ENCODE measurements at places on chromosomes 3 and 15.

DNA sequence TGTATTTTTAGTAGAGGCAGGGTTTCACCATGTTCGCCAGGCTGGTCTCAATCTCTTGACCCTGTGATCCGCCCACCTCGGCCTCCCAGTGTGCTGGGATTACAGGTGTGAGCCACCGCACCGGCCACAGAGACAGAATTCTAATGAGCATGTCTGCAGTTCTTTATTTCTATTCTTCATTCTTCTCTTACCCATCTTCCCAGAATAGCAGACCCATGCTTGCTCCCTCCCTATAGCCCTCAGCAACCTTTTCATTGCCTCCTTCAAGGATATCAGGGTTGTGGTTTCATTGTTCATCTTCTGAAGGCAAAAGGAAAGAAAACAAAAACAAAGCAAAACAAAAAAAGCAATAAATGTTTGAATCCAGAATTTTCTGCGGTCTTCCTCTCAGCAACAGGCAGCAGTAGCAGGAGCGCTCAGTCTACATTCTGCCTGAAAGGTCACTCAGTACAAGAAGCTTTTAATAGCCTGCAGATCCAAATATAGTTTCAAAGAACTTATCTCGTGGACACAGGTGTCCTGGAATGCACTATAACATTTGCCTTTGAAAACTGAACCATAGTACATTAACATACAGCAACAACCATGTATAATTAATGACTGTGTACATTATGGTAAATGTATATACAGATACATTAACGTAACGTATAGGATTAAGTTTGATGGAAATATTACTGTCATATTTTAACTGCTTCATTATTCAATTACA lies at the start of gene SMCO1:
TSS of gene SMCO1 (minus strand) at position 434 of the 709 bp plus-strand sequence. CDS start at position 297, 137 bp downstream.
- no peak for DNase-seq

- no peak for DNase-seq
Observed at GRCh38 chr3:75650191-75650590, 13.9 kb upstream of the FRG2C start.

- no peak for DNase-seq
Observed at GRCh38 chr3:53511246-53511645, 16.8 kb downstream of the CACNA1D start.

- DNase-seq, result peak; percentile 77
Observed at GRCh38 chr15:63726491-63726890, 107.3 kb downstream of the HERC1 start.

- DNase-seq, result no peak
Observed at GRCh38 chr15:41276831-41277230, 45.8 kb downstream of the CHP1 start.

GRCh38 chr3:129245141-129245540 lies 4.3 kb upstream of the COPG1 start:
- DNase-seq, result no peak

- DNase-seq, result peak; percentile 47
Observed at GRCh38 chr15:73650416-73651126, 17.4 kb upstream of the NPTN start.

GRCh38 chr3:20527368-20527767 lies 341.4 kb upstream of the SGO1 start:
- DNase-seq, result no peak

GRCh38 chr3:60178931-60179653 lies 1072.2 kb downstream of the FHIT start:
- DNase-seq, result no peak

GRCh38 chr15:99755692-99756409 lies 22.6 kb upstream of the LYSMD4 start:
- peak; percentile 52 for DNase-seq

- no peak for DNase-seq
Observed at GRCh38 chr15:90189781-90190467, 11.2 kb upstream of the SEMA4B start.

DNA sequence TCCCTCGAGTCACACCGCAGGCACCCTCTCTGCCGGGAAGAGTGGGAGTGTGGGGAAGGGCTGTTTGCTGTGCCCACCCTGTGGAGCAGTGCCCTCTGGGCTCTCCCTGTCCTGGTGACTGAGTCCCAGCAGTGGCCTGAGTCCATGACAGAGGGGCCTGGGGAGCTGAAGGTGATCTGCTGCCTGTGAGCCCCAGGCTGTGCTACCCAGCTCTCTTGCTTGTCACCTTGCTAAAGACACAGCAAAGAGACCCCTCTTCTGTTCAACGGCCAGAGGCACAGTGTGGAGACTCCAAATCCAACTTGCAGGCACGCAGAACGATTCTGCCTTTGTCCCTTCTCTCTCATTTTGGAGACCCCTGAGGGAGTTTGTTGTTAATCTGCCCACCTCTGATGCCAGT lies 232.6 kb downstream of the OPA1 start:
- DNase-seq, result no peak

- DNase-seq, result peak; percentile 32
Observed at GRCh38 chr15:57156210-57156884, 220.0 kb upstream of the CGNL1 start.

- peak; percentile 32 for DNase-seq
Observed at GRCh38 chr15:76293361-76293760, 17.9 kb downstream of the ETFA start.

DNA sequence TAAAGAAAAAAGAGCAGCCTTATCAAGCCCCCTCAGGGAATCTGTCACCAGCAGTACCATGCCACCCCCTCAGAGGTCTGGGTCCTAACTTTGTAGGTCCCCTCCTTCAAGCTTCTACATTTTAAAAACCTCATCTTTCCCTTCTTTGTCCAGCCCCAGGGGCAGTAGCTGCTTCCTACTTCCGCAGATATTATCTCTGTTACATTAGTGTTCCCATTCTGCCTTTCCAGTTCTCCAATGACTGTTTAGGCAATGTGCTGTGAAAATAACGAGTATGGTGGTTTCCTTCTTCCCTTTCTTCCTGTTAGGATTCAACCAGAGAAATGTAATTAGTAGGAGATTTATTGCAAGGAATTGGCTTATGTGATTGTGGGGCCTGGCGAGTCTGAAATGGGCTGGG lies 126.1 kb upstream of the TNIK start:
- DNase-seq, result no peak

DNA sequence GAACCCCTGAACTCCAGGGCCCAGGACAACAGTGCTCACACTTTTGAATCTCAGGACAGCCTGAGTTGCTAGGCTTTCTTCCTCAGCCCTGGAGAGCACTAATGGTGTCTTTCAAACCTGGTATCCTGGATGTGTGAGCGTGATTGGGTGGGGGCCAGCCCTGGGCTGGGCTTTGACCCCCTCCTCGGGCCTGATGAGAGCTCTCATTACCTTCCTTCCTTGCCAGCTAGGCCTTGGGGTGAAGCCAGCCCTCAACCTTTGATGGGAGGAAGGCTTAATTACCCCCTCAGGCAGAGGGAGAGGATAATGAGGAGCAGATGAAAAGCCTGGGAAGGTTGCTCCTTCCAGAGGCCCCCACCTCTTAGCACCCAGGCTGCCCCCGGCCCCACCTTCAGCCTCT lies 31.1 kb upstream of the INSYN1 start:
- DNase-seq, result no peak

DNA sequence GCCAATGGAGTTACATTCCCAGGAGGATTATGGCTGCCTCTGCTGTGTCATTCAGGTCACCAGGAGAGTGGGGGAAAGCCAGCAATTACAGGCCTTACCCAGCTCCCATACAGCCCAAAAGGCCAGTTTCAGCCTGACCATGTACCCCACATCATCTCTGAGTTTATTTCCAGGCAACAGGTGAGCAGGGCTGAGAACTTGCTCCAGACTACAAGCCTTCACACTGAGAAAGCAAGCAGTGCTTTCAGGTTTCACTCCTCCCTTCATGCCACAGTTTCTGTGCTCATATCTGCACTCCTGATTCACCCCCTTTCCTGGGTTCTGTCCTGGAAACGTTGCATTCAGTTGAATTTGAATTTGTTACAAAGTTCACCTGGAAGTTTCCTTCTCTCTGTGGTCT lies 68.1 kb upstream of the ABI3BP start:
- no peak for DNase-seq

GRCh38 chr3:139127101-139127500 lies 82.4 kb upstream of the PRR23C start:
- peak; percentile 77 for DNase-seq

- DNase-seq, result no peak
Observed at GRCh38 chr3:167253037-167253436, 127.1 kb downstream of the ZBBX start.

GRCh38 chr3:137709011-137709601 lies 55.0 kb upstream of the SOX14 start:
- DNase-seq, result no peak

DNA sequence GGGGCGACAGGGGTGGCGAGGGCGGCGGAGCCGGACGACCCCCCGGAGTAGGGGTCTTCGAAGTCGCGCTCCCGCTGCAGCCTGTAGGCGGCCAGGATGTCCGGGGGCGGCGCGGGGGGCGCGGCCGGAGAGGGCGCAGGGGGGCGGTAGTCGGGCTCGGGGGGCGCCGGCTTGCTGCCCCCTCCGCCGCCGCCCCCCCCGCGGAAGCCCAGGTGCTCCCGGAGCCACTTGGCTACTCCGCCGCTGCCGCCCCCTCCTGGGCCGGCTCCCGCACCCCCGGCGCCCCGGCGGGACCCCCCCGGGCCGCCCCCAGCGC lies 230 bp downstream of the SHF start:
- no peak for DNase-seq

GRCh38 chr3:26293329-26293844 lies 329.2 kb upstream of the LRRC3B start:
- DNase-seq, result no peak

- no peak for DNase-seq
Observed at GRCh38 chr15:91061230-91061629, 38.8 kb upstream of the SV2B start.

- DNase-seq, result no peak
Observed at GRCh38 chr15:89814112-89814742, 425 bp downstream of the ANPEP start.

- DNase-seq, result peak; percentile 40
Observed at GRCh38 chr15:68114356-68114755, 60.2 kb downstream of the PIAS1 start.

GRCh38 chr3:37833302-37834186 lies 28.1 kb upstream of the CTDSPL start:
- DNase-seq, result no peak

DNA sequence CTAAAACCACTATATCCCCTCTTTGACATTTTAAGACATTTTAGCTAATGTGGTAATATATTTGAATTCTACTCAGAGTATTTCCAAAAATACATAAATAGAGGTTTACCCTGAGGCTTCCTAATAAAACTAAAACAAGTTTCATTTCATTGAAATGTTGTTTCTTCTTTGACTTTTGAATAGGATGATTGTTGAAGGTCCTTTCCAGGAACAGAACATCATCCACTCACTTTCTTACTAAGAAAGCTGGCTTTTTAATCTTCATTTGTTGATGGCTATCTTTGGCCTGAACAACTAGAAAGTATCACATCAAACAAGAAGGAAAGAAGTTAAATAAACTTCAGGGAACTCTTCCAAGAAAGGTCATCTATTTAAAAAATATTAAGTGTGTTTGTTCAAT lies 169.7 kb downstream of the RAP2B start:
- DNase-seq, result no peak

- DNase-seq, result no peak
Observed at GRCh38 chr15:26729030-26729429, 43.8 kb downstream of the GABRB3 start.

GRCh38 chr3:195086885-195087284 lies 184.1 kb downstream of the XXYLT1 start:
- no peak for DNase-seq

DNA sequence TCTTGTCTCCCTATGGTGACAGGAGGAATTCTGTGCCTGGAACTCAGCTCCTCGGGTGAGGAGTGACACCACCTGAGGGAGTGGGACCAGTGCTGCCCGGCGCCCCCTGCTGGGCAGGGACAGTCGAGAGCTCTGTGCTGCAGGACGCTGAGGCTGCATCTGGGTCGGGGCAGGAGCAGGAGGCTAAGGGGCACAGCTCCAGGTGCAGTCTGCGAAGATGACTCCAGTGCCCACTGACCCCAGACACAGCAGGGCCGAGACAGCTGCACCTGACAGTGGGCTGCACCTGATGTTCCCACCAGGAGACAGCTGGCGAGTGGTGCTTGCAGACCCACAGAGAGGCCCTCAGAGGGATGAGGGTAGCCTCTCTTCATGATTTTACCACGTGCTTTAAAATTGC lies 152.9 kb downstream of the ATP10A start:
- no peak for DNase-seq

- peak; percentile 26 for DNase-seq
Observed at GRCh38 chr3:141659821-141660613, 78.1 kb upstream of the RNF7 start.

DNA sequence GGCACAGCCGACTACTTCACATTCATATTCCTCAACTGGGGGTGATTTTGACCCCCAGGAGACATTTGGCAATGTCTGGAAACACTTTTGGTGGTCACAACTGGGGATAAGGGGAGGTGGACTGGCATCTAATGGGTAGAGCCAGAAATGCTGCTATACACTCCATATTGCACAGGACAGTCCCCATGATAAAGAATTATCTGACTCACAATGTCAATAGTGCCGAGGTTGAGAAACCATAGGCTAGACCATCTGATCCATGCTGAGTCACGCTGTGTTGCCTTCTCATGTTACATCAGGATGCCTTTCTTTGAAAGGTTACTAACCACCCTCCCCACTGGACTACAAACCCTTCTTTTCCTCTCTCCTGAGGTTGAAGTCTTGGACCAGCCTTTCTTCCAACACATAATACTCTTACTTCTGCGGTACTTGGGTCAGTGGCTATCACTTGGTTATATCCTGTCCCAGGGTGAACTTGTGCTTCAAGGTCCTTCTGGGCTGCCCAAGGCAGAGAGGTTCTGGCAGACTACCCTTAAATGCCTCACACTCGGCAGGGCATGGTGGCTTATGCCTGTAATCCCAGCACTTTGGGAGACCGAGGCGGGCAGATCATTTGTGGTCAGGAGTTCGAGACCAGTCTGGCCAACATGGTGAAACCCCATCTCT lies 68.8 kb downstream of the CTNNB1 start:
- DNase-seq, result peak; percentile 96

- no peak for DNase-seq
Observed at GRCh38 chr15:84961707-84962106, 19.9 kb upstream of the PDE8A start.

DNA sequence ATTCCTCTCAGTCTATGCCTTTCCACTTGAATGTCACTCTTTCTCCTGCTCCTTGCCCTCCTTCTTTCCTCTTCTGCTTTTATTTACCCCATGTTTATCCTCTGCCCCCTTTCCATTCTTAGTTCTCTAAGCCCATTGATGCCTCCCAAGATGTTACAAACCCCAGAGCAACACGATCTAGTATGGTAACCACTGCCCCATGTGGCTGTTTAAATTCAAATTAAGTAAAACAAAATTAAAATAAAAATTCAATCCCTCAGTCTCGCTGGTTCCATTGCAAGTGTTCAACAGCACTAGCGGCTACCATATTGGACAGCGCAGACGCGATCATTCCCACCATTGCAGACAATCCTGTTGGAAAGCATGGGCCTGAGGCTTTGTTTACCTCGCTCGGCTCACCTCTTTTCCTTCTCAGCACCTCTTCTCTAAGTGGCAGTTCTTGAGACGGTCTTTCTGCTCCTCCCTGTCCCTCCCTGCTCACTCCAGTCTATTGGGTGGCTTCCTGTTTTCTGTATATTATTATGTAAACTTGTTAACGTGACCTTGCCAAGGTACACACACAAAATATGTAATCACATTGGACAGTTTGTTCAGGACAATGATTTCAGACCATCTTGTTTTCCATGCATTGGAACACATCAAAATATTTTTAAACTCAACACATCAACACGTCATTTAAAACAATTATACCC lies 21.8 kb upstream of the CA12 start:
- no peak for DNase-seq
